Keratinocyte (primary cell): ENCODE measurements at places on chromosomes 4 and X. TPM values are rescaled to one million over a fixed set of nuclear protein-coding genes. Genes with fewer than 3 reads are reported as not detected.

The SYTL5 gene
- polyA plus RNA-seq: 0.05 to 0.15 TPM (median 0.09 TPM) in 3 replicates

The AWAT1 gene
- polyA plus RNA-seq: not detected in 3 replicates

The USP17L12 gene
- not detected in 3 replicates for polyA plus RNA-seq

The COX7B2 gene
- not detected in 3 replicates for polyA plus RNA-seq

The WDR1 gene
- polyA plus RNA-seq: 388 to 423 TPM (median 388 TPM) in 3 replicates

The DCAF4L1 gene
- 0.16 to 0.75 TPM (median 0.46 TPM) in 3 replicates for polyA plus RNA-seq

The TKTL2 gene
- polyA plus RNA-seq: not detected in 3 replicates

The SSX2B gene
- polyA plus RNA-seq: not detected in 3 replicates
